Neural crest cell (in vitro differentiated cells): ENCODE measurements at places on chromosomes 3 and 15.

GRCh38 chr3:28139967-28140634 is 101.3 kb upstream of the CMC1 start:
- no peak for DNase-seq

DNA sequence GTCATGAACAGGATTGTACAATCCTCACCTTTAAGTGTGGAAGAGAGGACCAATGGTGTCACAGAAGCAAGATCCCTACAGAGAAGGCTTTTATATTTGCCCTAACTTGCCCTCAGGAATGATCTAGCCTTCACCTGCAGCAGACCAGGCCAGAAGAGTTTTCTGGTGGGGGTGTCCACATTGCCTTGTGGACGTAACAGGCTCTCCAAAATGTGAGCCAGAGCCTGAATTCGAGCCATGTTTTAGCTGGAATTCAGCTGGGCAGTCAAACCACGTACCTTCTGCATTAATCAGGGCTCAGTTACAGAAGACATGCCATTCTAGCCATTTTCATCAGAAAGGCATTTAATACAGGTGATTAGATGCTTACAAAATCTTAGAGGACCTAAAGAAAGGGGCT is 23.6 kb upstream of the RAB7A start:
- DNase-seq: no peak

DNA sequence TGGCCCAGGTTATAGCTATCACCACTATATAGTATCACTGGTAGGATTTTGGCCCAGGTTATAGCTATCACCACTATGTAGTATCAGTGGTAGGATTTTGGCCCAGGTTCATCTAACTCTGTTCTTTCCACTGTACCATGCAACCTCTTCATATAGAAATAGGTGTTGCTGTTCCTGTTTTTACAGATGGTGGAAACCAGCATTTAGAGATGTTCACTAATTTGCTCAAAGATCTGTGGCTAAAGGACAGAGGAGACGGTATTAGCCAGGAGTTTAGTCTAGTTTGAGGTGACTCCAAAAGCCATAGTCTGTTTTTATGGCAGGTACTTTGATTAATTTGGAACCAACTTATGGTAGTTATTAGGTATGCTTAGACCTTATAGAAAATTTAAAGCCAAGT is 3.1 kb downstream of the LRCH3 start:
- DNase-seq: no peak

DNA sequence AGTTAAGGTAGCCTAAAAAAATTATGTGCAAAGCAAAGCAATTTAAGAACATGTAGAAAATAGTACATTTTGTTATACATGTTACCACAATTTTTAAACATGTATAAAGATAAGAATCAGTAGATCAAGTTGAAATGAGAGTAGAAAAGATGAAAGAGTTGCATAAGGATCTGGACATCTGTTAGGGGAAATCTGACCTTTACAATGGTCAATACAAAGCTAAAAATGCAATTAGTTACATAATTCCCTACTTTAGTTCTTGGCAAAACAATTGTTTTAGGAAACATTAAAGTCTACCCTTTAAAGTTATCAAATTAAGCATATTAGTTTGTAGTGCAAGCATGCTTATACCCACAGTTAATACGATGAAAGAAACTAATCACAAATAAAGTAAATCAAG is 32.7 kb downstream of the TOP2B start:
- no peak for DNase-seq

DNA sequence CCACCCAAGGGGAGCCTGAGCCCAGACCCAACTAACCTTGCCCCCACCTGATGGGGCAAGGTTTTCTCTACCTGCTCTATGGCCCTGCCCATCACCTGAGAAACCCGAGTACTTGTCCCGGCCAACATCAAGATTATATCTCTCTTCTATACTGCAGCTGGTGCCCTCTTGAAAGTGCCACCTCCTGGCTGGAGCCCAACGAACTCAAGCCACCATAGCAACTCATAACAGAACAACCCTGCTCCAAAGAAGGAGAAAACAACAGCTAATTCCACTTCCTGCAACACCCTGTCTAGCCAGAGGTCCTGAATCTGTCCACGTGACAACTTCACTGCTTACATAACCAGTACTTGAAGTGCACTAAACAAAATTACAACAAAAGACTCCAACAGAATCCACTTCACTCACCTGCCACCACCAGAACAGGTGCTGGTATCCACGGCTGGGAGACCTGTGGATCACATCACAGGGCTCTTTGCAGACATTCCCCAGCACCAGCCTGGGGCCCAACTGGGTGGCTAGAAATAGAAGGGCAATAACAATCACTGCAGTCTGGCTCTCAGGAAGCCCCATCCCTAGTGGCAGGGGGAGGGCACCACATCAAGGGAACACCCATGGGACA is 49.2 kb downstream of the PIERCE2 start:
- DNase-seq: no peak

- no peak for DNase-seq
Measured at GRCh38 chr15:64032329-64032728, 14.0 kb downstream of the DAPK2 start.

GRCh38 chr3:14771593-14772497 is 46.9 kb upstream of the FGD5 start:
- DNase-seq: no peak

DNA sequence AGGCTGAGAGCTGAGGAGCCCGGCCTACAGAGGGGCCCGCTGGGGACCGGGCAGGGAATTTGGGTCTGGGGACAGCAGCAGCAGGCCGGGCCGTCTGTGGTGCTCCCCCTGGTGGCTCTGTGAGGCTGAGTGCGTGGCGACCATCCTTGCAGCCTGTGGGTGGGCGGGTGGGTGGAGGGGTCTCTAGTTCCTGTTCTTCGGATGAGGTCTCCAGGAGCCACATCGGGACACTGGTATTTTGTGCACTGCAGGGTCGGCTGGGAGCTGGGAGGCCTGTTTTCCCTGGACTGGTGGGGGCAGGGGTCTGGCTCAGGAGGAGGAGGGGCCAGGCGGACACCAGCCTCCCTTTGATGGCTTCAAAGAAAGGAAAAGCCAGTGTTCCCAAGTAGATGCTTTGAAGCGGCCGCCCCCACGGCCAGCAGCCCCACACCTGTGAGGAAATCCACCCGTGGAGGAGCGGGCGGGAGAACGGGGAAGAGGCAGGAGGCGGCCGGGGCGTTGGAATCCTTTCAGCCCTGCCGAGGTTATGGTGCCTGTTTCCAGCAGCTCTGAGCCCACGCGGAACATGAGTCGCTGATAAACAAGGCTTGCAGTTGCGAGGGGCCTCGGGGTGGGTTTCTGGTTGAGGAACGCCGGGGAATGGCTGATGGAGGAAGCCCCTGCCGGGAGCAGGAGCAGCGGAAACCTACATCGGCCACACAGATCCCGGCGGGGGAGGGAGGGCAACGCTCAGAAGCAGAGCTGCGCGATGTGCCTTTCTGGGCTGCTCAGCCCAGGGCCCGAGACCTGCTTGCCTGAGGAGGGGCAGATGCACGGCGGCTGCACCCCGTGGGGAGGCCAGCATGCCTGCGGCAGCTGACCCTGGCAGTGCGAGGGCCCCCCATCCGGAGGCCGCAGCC is 154.3 kb downstream of the NSMCE3 start:
- peak; percentile 70 for DNase-seq

- DNase-seq: no peak
Measured at GRCh38 chr3:187025254-187025655, 94.9 kb downstream of the ST6GAL1 start.

- no peak for DNase-seq
Measured at GRCh38 chr3:69770976-69771634, 31.8 kb downstream of the MITF start.

GRCh38 chr3:148457886-148458285 is 239.8 kb upstream of the AGTR1 start:
- DNase-seq: no peak

GRCh38 chr3:13634615-13635014 is 85.7 kb downstream of the FBLN2 start:
- DNase-seq: no peak

- DNase-seq: no peak
Measured at GRCh38 chr15:39908186-39908585, 11.9 kb downstream of the GPR176 start.

- DNase-seq: no peak
Measured at GRCh38 chr15:78195735-78196201, 38.6 kb downstream of the ACSBG1 start.

- no peak for DNase-seq
Measured at GRCh38 chr15:101781928-101782327, 21.4 kb upstream of the OR4F6 start.

DNA sequence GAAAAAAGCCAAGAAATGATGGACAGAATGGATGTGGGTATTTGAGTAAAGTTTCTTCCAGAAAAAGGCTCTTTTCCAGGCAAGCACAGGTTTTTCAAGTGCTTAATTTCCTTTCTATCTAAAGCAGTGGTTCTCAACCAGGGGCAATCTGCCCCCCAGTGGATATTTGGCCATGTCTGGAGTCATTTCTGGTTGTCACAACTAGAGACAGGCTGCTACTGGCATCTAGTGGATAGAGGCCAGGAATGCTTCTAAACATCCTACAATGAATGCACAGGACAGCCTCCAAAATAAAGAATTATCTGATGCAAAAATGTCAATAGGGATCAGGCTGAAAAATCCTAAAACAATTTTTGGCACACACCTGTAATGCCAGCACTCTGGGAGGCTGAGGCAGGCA is 23.9 kb downstream of the SEC22C start:
- no peak for DNase-seq

DNA sequence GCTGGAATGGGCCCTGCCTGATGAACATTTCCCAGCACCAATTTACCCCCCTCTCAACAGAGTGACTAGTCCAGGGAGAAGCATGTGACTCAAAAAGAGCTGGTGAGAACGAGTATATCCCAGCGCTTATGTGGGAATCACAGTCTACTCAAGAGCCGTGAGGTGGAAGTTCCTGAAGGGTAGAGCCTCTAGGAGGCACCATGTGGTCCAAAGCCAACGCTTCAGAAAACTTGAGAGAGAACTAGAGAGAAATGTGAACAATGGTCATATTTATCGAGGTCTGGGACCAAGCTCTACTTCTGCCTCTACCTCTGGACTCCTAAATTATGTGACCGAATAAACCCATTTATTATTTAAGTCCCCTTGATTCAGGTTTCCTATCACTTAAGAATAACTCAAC is 111.0 kb upstream of the RAP2B start:
- no peak for DNase-seq

DNA sequence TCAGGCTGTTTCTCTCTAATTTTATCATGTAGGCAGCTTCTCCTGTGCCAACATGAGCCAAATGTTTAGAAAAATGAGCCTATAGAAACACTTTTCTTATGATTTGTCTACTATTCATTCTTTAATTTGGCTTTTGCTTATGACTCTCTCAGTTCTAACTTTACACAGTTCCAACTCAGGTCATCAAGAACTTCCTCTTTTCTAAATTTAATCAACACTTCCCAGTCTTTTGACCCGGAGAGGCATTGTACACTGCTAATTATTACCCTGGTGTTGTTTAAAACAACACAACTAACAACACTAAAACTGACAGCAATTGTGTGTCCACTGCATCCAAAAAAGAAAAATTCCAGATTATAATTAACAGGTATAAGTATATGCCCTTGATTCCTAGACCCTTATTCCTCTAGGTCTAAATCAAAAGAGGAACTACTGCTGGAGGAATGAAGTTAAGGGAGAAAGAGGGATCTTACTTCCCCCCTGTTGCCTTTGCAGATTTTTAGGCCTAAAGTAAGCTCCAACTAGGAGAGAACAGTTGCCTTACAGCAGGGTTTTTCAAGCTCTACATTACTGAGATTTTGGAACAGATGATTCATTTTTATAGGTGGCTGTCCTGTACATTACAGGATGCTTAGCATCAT is 332.2 kb upstream of the GOLIM4 start:
- DNase-seq: no peak

GRCh38 chr15:34311563-34311962 is 26.0 kb downstream of the SLC12A6 start:
- DNase-seq: no peak

DNA sequence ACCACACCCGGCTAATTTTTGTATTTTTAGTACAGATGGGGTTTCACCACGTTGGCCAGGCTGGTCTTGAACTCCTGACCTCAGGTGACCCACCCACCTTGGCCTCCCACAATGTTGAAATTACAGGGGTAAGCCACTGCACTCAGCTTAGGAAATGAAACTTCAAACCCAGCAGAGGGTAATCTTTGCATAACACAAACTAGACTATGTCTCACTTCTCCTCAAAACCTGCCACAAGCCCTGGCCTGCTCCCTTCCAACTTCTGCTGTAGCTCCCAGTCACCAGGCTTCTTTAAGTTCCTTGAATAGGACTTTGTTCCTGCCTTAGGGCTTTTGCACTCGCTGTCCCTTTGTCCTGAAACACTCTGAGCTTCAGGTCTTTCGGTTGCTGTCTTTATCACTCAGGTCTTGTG is 39.2 kb upstream of the SEMA4B start:
- DNase-seq: no peak
